Stromal cell of bone marrow (primary cell): ENCODE measurements at places on chromosomes 16 and 17.

- DNase-seq: no peak
Measured at GRCh38 chr17:17182598-17183136, 23.5 kb downstream of the PLD6 start.

DNA sequence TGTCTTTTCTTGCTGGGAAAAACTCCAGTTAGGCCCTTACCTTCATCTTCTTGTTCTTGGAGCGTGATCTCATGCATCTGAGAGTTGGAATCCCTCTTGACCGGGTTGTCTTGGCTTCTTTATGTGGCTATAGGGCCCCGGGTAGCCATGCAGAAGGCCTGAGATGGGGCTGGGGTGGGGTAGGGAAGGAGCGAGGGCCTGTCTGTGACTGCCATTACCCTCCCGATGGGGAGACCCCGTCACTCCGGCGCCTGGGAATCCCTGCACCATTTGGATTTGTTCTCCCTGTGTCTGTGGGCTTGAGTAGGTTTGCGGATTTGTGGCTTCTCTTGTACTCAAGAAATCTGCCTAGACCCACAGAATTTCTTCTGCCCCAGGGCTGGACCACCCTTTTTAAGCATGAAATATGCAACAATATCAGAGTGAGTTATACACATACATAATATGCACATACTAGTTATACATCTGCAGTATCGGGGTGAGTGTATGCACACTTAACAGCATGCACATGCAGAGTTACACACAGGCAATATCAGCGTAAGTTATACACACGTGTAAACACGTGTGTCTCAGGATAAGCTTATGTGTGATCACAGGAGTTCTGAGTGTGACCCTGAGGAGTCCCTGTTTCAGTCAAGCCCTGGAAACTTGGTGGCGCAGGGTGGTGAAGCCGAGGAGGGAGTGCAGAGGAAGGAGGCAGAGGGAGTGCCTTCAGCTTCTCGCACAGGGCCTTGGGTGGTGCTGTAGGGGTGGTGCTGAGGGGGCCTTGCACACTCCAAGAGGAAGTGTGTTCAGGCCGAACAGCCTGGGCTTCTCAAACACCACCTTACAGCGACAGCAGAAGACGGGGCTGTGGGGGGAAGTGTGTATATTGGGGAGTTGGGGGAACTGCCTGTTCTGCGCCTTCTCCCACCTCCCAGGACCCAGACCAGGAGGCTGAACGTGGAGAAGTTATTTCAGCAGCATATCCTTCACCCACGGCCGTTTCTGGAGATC is 18.5 kb downstream of the CCDC42 start:
- no peak for DNase-seq

DNA sequence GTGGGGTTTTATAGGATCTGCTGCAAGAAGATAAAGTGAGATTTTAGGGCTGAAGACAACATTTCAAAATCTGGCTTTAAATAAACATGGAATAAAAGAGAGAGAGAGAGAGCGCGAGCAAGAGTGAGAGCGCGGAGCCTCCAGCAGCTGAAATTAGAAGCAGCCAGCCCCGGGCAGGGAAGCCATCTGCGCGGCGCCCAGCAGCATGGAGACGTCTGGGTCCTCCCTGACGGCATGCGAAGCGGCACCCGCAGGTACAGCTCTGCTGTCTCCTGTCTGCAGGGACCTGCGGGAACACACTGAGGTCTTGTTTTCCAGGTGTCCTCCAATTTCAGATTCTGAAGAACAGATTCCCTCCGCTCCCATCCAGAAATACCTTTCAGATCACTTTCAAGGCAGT is 7.9 kb upstream of the BAIAP2 start:
- no peak for DNase-seq

DNA sequence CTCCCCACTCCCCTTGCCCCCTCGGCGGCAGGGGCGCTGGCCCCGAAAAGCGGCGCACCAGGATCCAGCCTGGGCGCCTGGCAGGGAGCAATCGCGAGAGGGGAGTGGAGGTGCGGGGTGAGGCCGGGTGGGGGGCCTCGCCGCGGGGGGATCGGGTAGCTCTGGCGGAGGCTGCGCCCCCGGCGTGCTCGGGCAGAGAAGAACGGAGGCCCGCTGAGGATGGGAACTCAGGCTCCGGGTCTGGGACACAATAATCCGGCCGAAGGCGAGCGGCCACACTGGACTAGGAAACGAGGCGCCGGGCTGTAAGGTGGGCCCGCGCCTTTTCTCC is 721 bp upstream of the PCGF2 start:
- DNase-seq: no peak

DNA sequence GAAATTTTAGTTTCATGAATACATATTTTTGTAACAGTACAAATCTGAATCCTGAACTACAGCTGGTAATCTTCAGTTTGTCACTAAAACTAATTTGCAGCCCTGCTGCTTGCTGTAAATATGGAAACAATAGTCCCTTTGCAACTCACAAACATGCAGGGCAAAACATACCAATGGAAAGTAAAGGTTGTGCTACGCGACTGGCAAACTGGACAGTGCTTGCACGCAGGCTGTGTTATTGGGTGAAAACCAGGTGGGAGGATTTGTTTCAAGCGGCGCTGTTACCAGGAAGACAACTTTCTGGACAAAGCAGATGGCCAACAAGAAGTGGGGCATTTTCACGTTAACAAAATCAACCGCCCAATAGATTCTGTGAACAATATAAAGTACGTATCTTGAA is 93.5 kb downstream of the CDYL2 start:
- DNase-seq: no peak

DNA sequence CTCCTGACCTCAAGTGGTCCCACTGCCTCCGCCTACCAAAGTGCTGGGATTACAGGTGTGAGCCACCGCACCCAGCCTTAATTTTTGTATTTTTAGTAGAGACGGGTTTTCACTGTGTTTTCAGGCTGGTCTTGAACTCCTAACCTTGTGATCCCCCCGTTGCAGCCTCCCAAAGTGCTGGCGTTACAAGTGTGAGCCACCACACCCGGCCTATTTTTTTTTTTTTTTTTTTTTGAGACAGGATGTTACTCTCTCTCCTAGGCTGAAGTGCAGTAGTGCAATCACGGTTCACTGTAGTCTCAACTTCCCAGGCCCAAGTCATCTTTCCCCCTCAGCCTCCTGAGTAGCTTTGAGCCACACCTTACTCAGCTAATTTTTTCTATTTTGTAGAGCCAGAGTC is 3.1 kb upstream of the SNX11 start:
- no peak for DNase-seq

- DNase-seq: no peak
Measured at GRCh38 chr17:68599552-68600066, 1.6 kb downstream of the FAM20A start.

- no peak for DNase-seq
Measured at GRCh38 chr16:270381-271255, 5.1 kb downstream of the RGS11 start.

- DNase-seq: no peak
Measured at GRCh38 chr17:81966343-81967243, 5.6 kb upstream of the NOTUM start.

GRCh38 chr17:18323507-18324139 is 8.5 kb downstream of the SMCR8 start:
- DNase-seq: no peak

- no peak for DNase-seq
Measured at GRCh38 chr16:3494386-3494973, 809 bp downstream of the C16orf90 start.

- DNase-seq: no peak
Measured at GRCh38 chr16:64754279-64754678, 367.6 kb downstream of the CDH11 start.

DNA sequence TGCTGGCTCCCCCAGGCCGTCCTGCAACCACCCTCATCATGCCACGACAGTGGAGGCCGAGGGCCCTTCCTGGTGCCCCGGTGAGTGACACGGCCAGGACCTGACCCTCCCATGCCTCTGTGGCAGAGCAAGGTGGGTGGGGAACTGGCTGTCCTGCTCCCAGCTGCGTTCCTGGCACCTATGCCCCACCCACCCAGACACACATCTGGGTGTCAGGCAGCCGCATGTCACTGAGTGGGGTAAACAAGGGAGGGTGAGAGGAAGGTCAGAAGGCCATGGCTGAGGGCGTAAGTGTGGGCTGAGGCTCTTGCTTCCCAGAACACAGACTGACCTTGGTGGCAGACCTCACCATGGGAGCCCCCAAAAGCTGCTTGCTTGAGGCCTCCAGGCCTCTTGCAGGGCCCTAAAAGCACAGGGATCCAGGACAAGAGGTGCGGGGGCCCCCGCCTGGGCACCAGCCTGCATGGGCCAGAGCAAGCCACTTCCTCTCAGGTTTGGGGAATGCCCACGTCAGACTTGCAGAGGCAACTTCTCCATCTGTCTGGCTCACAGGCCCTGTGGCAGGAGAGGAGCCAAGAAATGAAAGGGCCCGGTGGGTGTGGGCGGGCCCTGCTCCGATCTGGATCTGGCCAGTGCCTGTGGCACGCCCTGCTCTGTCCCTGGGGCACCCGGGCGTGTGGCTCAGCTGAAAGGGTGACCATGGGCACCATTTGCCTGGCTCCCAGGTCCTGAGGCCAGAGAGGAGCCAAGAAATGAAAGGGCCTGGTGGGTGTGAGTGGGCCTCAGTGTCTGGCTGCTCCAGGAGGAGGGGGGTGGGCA is 3.9 kb upstream of the CCDC57 start:
- DNase-seq: peak; percentile 71

- DNase-seq: no peak
Measured at GRCh38 chr16:85603203-85603755, 9.8 kb upstream of the GSE1 start.

GRCh38 chr16:9015489-9015888 is 51.8 kb upstream of the USP7 start:
- no peak for DNase-seq

DNA sequence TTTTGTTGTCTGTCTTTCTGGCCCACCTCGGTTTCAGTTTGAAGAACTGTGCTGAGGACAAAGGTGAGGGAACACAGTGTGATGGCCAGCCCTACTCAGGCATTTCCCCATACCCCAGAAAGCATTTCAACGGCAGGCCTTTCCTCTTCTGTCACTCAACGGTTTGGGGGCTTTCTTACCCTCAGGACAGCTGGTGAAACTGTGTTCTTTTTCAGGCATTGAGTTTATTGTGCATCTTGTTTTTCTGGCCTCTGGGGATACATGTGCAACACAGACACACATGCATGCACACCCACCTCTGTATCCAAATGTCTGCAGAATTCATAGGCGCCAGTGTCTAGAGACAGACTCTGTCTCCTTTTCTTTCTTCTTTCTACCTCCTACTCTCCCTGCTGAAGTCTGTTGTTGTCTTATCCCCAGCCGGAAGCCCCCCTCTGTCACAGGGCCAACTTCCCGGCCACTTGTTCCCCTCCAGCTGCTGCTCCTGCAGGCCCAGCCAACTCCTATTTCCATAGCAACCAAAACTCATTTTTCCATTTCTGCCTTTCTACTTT is 17.0 kb downstream of the CHD9 start:
- DNase-seq: no peak
